T-helper 1 cell (primary cell): ENCODE measurements at places on chromosomes 2 and 18.

DNA sequence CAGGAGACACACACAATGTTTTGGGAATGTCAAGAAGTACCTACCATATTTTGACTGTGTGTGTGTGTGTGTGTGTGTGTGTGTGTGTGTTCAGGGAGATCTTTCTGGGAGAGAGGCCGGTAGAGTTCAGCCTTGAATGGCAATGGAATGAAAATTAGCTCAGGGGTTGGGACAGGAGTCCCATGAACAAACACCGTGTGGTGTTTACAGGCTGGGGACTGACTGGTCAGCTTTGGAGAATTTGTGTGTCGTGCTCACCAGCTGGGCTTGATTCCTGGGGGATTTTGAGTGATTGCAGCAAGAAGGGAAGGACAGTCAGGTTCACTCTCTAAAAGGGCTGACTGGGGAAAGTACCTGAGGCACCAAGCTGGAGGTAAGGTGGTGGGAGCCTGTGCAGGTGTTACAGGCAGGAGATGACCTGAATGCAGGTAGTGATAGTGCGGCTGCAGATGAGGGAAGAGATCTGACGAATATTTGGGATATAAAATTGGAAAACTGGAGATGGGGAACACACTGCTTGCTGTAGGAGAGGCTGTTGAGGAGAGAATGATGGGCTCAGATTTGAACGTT lies 2.5 kb upstream of the ADNP2 start:
- DNase-seq, result no peak

GRCh38 chr2:114745700-114746099 lies 303.3 kb downstream of the DPP10 start:
- DNase-seq, result no peak

DNA sequence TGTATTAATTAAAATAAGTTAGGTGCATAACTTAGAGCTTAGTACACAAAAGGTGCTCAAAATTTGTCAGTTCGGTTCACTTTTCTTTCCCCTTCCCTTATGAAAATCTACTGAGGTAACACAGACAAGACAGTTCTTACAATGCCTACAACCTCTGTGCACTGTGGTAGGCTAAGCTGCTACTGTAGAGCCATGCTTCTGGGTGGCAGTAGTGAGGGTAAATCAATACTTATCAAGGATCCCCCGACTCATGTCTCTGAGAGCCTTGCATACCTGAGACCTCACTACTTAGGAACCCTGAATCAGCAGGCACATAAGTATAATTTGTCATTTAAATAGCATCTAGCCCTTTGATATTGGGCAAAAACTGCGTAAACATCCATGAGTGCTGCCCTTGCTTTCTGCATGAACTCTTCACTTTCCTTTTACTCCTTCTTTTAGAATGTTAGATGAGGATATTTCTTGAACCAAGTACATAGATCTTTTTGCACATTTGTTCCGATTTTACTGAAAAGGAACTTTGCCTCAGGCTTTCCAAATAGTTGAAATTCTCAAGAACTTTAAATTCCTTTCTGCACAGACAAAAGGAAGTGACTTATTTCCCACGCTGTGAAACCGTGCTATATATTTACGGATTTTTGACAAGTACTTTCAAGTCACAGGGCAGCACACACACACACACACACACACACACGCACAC lies 234.4 kb downstream of the TRIB2 start:
- DNase-seq, result no peak

DNA sequence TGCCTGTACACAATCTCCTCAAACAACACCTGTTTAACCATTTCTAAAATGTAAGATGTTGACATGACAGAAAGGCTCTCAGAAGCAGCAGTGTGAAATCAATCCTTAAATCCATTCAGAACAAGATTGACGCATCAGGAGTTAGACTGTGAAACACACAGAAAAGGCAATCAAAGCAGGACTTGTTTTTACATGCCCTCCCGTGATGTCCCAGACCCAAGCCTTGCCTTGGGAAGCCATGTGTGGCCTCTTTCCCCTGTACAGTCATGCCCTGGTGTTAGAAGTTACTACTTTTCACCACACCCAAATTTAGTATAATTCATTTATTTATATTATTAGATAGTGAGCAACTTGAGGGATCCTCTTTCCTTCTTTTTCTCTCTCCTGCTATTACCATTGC lies 115.7 kb downstream of the NCKAP5 start:
- DNase-seq, result no peak

DNA sequence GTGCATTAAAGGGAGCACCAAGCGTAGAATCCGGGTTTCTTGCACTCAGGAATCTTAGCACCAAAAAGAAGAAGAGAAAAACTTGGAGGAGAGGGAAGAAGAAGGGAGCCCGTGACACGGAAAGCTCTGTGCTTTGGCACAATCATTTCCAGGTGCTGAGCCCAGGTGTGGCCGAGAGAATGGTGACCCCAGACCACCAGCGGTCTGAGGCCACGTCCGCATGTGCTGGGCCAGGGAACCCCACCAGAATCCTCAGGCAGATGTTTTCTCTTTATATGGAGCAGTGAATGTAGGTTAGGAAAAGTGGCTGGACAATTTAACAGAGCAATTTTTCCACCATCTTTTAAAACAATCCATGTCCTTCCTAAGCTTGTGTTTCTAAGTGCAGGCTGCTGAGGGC lies 520.9 kb downstream of the EPHA4 start:
- no peak for DNase-seq

DNA sequence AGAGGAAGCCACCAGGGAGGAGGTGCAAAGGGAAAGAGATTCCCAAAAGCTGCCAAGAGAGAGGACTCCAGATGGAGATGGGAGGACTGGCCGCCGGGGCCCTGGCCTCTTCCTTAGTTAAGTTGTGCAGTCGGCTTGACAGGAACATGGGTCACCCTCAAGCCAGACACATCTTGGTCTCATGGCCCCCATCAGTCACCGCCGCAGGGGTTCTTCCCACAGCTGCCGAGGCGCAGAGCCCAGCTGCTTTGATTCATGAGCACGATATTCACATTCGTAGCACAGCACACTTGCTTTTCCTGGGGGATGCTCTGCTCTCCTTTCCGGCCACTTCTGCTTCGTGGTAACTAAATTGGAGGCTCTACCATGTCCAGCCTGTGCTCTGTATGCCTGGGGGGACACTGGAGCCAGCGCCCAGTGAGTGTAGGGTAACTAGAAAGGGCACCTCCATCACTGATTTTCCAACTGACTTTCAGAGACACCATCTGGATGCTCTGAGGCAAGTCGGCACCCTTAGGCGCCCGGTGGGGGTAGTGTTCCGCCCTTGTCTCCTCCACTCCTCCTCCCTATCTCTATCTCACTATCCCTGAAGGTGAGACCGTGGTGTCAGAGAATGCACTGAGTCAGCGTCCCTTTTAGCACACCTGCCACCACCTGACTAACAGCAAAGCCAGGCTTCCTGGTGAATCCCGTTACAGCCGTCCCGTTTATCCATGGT lies 13.3 kb downstream of the TWIST2 start:
- no peak for DNase-seq

GRCh38 chr18:5380586-5380985 lies 85.1 kb upstream of the ZBTB14 start:
- DNase-seq, result no peak

GRCh38 chr2:84919885-84920580 lies 14.6 kb downstream of the TMSB10 start:
- peak; percentile 59 for DNase-seq

- no peak for DNase-seq
Measured at GRCh38 chr2:102258386-102259074, 52.8 kb upstream of the IL1RL1 start.

DNA sequence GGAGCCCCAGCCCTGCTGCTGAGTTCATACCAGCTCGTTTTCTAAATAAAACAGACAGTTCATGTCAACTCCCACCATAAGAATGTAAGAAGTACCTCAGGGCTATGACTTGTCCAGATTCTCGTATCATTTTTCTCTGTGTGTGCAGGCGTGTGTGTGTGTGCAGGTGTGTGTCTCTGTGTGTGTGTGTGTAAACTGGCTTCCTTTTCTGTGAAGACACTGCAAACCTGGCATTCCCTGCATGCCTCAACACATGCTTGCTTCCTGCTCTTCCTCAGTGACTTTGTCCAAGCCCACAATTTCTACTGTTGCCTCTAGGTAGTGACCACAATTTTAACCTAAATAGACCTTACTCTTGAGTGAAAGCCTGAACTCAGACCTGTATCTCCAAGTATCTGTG lies 879.0 kb downstream of the SLC4A3 start:
- no peak for DNase-seq

DNA sequence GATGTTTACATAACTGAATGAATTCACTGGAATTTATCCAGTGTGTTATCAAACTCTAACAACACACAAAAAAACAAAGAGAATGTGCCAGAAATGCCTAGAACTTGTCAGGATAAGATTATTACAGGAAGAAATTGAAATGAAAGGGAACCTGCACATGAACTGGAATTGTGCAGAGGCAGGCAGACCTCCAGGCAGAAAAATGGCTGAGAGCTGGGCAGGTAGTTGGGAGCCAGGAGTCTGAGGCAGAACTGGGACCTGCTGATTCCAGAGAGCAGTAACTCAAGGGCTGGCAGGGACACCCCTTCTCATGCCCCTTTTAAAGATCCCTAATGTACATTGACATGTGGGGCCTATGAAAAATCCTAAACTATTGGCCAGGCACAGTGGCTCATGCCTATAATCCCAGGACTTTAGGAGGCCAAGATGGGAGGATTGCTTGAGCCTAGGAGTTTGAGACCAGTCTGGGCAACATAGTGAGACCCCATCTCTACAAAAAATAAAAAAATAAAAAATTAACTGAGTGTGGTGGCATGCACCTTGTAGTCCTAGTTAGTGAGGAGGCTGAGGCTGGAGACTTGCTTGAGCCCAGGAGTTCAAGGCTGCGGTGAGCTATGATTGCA lies 674 bp upstream of the SP110 start:
- DNase-seq, result no peak

GRCh38 chr2:203383038-203383437 lies 54.8 kb downstream of the ABI2 start:
- DNase-seq, result no peak

GRCh38 chr2:64915510-64915900 lies 73.7 kb upstream of the SLC1A4 start:
- DNase-seq, result no peak

- DNase-seq, result no peak
Measured at GRCh38 chr18:30929718-30930117, 112.8 kb downstream of the DSC3 start.

GRCh38 chr18:24103320-24104021 lies 35.4 kb upstream of the CABYR start:
- no peak for DNase-seq

DNA sequence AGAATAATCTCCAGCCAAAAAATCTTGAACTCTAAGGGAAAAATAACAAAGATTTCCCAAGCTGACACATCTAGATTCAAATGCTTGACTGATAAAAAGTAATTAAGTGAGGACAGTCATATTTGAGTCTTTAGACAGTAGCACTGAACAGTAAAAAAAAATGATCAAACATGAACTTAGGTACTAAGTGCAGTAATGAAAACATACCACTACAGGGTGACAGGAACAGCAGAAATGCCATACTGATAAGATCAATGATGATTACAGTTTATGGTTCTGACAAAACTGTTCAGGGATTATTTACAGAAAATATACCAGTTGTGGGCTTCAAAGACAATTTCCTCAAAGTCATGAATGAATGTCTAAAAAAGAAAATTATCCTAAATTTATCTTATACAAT lies 80.3 kb downstream of the OSBPL1A start:
- DNase-seq, result no peak

- no peak for DNase-seq
Measured at GRCh38 chr2:135944625-135945024, 40.8 kb downstream of the DARS1 start.

DNA sequence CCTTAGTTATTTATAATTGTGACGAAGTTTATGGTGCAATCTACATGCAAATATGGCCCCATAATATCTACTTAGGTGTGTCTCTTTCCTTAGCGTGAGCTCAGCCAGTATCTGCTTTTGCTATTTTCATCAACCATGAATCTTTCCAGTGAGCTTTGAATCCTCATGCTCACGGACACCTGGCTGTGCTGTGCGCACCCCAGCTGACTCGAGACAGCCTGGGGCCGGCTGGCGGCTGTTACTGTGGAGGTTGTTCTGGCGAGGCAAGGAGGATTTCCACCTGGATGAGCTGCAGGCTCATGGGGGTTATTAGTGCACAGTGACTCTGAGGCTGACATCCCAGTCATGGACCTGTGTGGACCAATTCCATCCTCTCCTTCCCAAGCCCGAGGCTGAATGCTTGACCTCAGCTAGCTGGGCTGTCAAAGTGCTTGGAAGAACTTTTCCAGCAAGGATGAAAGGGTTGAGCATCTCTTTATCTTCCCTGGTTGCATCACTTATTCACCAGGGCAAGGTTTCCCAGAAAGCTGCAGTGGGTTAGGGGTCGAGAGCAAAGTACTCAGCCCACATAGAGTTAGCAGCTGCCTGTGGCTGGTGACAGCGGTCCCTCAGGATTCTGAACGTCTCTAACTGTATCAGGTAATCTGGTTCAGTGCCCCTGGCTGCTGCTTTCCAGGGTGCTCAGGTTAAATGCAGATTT lies 141.7 kb downstream of the ARL4C start:
- no peak for DNase-seq

- DNase-seq, result no peak
Measured at GRCh38 chr2:109258376-109258775, 129.4 kb downstream of the SH3RF3 start.

GRCh38 chr2:12835733-12836132 lies 119.0 kb downstream of the TRIB2 start:
- DNase-seq, result no peak

DNA sequence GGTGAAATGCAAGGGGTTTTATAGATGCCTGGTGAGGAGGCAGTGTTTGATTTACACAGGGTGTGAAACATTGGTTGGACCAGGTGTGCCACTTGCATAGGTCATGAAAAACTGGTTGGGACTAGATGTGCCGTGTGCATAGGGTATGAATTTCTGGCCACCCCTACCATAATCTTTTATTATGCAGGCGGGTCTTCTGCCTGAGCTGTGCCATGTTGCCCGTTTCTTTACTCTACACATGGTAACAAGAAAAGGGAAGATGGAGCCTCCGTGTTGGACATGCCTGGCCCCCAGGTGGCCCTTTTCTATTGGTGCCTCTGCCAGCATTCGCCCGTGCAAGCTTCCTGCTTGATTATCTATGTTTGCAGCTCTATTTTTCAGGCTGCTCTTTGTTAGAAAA lies 805.4 kb downstream of the TRIB2 start:
- DNase-seq, result no peak

DNA sequence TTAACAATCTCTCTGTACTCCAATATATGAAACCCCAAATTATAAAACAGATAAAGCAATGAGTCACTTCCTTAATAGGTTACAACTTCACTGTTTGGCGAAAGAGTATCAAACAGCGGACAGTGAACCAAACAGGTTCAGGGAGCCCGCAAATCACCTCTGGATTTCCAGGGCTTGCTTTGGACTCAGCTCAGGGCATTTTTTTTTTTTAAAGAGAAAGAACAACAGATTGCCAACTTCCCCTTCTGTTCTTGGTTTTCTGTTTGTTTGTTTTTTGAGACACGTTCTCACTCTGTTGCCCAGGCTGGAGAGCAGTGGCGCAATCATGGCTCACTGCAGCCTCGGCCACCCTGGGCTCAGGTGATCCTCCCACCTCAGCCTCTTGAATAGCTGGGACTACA lies 52.7 kb downstream of the ABCB11 start:
- DNase-seq, result no peak

DNA sequence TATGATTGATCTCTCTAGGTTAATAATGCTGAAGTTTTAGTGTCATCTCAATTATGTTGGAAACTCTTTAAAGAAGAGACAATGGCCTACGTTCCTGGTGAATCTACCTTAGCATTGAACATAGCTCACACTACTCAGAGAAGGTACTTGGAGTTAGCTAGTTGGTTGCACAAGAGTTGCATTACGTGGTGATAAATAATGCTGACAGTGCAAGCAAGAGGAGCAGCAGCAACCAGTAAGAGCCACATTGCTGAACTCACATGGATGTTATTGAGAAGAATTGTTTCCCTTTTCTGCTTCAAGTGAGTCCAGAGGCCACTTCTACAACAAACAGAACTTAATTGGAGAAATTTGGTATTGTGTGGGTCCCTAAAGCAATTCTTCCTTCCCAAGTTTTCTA lies 737.1 kb downstream of the TDRD15 start:
- no peak for DNase-seq
